ENCODE measurements at places on chromosomes 1 and 21.

DNA sequence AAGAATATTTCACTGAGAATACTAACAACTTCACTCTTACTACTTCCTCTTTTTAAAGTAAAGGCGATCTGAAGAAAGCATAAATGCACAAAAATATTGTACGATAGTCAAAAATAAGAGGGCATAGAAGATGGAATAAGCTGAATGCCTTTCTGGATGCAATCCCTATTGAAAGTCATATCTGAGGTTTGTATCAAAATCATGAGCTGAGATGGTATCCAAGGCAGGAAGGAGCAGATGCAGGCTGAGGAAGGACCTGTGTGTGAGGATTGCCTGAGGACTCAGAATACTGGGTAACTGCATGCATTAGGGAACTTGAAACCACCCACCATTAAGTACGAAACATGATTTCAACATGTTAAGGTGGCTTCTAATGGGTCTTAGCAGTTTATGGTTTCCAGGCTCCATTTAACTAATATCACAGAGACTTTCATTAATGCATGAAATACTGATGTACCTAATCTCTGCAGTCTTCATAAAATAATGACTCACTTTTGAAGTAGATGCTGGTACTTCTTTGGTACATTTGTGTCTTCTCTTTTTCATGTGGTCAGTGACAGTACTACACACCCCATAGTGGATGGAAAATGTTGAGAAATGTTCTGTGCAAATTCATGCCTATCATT lies 29.6 kb upstream of the RGS1 start:
- no peak for DNase-seq

GRCh38 chr1:10338047-10338446 lies 60.8 kb upstream of the PGD start:
- peak; percentile 39 for DNase-seq

- DNase-seq: no peak
These were observed 824.7 kb downstream of the USP25 start for GRCh38 chr21:16554503-16554902.

DNA sequence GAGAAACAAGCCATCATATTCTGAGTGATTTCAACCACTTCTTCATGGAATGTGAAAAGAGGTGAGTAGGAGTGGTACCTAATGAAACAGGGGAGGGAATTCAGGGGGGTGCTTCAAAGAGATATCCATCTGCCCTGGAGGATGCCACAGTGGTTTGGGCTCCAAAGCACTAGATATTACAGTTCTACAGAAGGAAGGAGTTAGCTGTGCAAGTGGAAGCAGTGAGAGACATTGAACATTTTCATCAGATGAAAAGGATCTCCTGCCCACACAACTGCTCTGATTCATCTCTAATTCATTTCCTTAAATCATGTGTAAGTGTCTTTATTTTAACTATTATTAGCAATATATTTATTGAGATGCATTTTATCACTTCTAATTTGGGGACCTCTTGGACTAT lies 2.8 kb upstream of the RGS5 start:
- no peak for DNase-seq

- no peak for DNase-seq
These were observed 30.3 kb downstream of the UBASH3A start for GRCh38 chr21:42433946-42434551.

DNA sequence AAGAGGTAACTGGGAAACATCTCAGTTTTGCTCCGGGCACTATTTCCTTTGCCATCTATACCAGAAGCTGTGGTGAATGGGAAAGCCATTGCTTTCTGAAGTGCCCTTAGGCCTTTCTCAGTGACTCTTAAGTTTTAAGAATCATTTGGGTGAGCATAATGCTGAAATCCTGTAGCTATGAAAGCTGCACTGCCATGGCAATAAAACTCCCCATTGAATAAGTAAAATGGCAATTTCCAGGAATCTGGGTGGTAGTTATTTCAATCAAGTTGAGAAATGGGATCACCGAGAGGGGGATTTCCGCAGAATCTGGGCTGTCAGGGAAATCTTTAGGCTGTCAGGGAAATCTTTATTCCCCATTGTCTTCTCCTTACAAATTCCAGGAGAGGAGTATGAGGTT lies 26.8 kb upstream of the MACF1 start:
- DNase-seq: no peak

DNA sequence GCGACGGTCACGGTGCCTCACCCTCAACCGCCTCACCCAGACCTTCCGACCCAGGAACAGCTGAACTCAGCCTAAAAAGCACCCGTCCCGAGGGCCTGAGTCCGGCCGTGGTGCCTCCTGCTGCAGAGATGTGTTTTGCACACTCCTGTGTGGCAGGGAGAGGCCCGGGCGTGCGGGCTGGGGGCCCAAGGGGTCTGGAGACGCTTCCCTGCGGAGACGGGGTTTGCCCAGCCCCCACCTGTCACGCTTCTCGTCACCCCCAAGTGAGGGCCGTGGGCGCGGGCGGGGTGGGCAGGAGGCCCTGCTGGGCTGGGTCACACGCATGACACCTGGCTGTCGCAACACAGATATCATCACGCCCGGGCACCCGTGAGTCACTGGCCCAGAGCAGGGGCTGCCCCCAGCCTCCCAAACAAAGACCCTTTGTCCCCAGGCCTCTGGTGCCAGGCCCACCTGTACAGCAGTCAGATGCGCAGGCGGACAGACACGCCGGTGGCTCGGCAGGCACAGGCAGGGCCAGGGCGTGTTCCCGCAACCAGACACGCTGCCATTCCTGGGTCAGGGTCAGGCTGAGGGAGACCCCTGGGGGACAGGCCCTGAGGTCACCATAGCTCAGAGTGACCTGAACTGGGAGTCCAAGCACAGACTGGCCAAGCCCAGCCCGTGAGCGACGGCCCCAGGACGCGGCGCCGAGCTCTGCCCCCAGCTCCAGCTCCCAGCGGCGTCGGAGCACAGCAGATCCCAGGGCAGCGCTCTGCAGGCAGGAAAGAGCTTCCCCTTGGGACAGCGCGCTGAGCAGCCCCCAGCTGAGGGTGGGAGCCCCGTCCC lies 6.1 kb downstream of the B3GALT6 start:
- DNase-seq: no peak

- no peak for DNase-seq
These were observed 6.7 kb upstream of the FNDC5 start for GRCh38 chr1:32877211-32878110.

DNA sequence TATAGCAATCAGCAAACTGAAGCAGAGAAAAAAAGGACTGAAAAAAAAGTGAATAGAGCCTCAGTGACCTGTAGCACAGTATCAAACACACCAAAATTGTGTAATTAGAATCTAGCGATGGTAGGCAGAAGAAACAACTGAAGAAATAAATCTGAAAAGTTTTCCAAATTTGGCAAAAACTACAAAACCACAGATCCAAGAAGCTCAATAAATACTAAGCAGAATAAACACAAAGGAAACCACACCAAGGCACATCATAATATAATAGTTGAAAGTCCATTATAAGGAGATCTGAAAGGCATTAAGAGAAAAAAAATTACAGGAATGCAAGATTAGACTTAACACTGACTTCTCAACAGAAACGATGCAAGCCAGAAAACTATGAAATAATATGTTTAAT lies 7.1 kb upstream of the IL12RB2 start:
- DNase-seq: no peak

DNA sequence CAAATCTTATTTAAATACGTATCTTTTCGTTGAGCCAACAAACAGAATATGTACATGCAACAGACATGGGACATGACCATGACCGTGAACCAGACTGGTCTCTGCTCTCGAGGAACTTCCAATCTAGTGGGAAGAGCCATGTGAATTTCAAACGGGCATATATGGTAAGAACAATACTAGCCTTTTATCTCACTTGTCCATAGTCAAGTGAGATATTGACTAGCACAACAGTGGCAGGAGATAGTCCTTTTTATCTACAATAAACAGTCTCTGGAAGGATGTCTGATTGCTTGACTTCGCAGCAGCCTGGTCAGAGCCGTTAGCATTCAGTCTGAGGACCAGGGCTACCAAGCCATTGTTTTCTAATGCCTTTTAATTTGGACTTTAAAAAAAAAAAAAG lies 12.6 kb upstream of the PLA2G2C start:
- DNase-seq: no peak

DNA sequence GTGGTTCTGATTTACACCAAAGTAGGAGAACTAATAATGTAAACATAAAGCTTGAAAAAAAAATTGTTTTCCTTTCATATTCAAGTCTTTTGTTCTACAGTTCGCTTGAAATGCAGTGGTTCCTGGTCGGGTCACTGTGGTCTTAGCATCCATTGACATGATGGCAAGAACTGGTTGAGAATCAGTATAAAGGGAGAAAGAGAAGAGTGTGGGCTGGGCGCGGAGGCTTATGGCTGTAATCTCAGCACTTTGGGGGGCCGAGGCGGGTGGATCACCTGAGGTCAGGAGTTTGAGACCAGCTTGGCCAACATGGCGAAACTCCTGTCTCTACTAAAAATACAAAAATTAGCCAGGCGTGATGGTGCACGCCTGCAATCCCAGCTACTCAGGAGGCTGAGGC lies 250.9 kb downstream of the BACH1 start:
- no peak for DNase-seq

GRCh38 chr21:43318841-43319781 lies 107.8 kb downstream of the SIK1 start:
- DNase-seq: no peak

- no peak for DNase-seq
These were observed 34.3 kb upstream of the TTC4 start for GRCh38 chr1:54681358-54681757.

DNA sequence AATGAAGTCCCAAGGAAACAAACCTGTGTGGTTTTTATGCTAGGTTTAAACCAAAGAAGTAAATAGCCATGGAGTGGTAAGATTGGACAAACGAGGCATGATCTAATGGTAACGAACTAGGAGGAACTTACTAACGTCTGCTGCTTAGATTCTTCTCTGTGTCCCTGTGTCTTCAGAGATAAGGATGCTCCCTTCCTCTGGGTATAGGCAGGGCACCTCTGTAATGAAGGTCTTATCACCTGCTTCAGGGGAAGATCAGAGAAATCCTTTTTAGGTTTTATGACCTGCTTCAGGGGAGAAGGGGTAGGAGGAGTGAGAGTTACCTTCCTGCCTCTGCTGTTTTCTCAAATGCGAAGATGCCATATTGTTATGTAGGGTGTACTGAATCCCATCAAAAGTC lies 214.9 kb upstream of the L1TD1 start:
- DNase-seq: no peak

DNA sequence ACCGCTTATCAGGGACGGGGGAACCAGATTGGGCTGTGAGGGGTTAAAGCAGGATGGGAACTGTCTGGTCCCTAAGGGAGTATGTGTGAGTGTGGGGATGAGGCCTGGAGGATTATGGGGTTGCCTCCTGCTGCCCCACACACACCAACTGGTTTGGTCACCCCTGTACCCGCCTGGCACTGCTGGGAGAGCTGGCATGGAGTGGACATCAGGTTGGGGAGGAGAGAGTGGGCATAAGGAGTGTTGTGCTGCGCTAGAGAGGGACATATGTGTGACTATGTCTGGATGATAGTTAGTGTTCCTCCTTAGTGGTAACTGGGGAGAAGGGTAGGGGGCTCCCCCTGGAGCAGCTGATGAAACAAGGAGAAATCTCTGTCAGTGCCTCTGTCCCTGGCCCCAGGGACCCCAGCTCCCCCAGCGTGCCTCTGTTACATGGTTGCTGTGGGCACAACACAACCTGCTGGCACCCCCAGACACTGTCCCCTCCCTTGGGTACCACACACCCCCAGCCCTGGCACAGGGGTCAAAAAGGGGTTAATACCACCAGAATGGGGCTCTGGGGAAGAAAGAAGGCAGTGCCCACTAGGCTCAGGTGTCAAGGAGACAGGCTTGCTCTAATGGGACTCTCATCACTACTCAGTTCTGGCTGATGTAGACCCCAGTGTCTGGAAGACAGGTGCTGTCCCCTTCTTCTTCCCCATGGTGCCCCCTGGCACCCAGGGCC lies 1.9 kb downstream of the ZBTB7B start:
- DNase-seq: no peak

DNA sequence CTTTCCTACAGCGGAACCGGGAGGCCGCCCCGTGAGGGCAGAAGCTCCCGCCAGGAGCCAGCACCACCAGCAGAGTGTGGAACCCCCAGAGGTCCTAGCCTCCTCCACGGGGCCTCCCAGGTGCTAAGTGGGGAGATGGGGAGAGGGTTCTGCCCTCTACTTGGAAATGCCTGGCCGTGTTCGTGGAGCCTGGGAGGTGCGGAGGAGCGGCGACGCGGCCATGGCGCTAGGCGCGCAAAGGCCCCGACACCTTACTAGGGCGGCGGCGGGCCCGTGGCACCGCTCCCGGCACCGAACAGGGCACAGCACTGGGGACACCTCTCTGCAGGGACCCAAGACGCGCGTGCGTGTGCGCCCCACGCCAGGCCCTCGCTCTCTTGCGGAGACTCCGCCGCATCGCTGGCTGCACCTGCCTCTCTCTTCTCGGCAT lies 1.3 kb upstream of the CACNA1E start:
- DNase-seq: no peak

GRCh38 chr1:67560580-67561255 lies 124.3 kb upstream of the GADD45A start:
- DNase-seq: no peak

GRCh38 chr1:27058966-27059669 lies 46.5 kb upstream of the TENT5B start:
- no peak for DNase-seq

- DNase-seq: no peak
These were observed 3.7 kb downstream of the VANGL2 start for GRCh38 chr1:160404094-160404493.

DNA sequence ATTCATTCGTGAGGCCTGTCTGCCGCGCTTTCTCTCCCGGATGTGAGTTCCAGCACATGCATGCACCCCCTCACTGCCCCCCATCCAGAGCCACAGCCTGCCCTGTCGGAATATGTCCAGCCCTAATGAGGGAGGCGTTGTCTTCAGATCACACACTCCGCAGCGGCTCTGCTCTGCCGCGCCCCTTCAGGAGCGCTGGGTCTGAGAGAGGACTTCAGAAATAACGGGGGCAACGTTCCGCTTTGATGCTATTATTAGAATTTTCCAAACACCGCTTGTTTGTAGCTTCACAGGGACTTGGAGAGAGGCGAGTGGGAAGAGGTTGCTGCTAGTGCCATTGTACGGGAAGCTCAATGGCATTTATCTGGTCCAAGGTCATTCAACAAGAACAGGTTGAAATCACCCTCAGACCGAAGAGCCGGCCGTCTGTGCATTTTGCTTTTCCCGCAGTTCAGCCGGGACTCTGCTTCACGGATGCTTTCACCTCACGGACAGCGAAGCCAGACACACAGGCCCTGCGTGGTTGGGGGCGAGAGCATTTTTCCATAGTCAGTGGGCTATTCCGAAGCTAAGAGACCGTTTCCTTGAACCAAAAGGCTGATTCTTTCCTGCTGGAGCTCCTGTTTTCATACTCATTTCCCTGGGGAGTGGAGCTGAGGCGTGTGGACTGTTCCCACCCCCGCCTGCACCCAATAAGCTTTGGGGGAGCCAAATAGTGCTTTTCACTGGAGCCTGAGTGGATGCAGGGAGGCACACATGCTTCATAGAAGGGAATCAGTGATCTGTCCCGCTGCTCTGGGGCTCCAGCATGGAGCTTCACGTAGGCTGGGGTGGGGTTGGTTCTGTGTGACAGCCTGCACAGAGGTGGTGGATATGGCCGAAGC lies 69.7 kb downstream of the GALNT2 start:
- DNase-seq: no peak

GRCh38 chr1:180566026-180566425 lies 7.3 kb downstream of the OVAAL start:
- no peak for DNase-seq

All from fibroblast of the conjunctiva (primary cell).